ENCODE measurements at places on chromosomes 4 and X.

GRCh38 chr4:1595789-1596325, 88.3 kb downstream of the FAM53A start:
- no peak for DNase-seq

- no peak for DNase-seq
Measured at GRCh38 chr4:86586160-86586572, 7.9 kb upstream of the PTPN13 start.

DNA sequence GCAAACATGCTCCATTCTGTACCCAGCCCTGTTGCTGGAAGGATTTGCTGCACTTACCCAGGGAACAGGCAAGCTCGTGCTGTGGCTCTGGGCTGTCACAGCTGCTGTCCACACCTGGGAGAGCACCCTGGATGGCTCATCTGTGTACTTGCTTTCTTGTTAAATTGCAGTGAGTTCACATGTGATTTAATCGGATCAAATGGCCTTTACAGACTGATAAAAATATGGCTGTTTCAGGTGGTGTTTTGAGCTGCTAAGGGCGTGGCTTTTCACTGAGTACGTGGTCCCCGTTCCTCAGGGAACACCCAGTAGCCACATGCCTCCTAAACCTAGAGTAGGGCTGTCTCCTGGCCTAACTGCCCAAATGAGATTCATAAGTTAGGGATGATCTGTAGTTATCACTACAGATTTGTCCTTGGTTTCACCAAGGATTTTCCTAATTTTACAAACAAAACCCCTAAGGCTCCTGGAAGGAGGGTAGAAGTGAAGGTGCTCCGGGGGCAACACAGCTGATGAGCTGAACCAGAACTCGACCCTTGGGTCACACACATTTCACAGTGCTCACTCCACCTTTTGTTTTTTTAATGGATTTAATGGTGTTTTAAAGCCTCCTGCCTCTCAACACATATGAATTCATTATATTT, 13.7 kb downstream of the KLKB1 start:
- no peak for DNase-seq

DNA sequence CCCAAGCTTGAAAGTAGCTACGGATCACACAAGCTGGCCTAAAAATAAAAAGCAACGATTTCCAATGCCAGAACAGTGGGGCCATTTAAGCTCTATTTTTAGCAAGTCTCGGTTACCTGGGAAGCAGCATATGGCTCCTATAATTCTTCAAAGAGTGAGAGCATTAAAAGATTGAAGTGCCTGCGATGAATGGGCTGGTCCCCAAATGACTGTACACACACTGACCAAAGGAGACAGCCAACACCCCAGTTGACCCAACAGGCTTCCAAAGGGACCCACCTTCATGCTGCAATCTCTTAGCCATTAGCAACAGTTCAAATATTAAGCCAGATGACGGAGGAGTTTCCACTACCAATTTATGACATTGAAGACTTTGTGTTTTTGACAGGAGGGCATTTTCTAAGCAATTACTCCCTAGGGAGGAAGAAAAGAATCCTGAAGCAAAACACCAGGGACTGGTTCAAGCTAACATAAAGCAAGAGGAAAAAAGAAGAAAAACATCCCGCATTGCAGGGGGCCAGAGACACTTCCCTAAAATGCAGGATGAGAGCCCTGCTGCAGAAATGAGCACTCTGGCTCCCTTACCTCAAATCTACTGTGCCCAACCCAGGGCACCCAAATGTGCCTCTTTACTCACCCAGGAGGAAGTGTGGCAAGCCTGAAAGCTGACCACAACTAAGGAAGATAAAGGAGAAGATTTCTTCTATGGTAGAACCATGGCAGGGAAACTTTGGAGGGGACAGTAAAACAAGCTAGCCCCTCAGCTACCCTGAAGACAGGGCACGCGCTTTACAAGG, 21.6 kb downstream of the SH3KBP1 start:
- DNase-seq: no peak

DNA sequence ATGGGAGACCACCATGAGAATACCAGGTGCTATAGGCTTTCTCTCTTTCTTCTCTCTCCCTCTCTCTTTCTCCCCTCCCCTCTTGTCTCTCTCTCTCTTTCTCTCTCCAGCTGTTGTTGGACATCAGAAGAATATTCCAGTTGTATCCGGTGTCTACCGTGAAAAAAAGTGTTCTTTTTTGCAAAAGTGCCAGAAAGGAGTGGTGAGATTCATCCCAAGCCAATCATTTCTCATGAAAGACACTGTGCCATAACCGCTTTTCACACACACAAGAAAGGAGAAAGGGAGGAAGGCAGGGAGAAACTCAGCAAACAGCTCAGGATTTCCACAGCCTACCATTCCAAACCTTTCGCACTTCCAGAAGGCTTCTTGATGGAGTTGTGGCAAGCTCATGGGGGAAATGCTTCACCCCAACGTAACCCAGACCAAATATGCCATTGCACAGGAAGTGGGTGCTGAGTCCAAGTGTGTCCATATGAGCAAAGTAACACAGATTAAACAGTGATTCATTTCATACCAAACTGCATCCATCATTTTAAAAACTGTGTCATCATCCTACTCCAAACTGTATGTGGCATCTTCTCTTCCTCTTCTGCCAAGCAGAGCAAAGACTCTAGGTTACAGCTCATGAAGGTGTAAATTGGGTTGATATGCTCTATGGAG, 224.0 kb downstream of the APBB2 start:
- DNase-seq: no peak

GRCh38 chr4:108483079-108483478, 137.3 kb upstream of the RPL34 start:
- DNase-seq: peak; percentile 10

DNA sequence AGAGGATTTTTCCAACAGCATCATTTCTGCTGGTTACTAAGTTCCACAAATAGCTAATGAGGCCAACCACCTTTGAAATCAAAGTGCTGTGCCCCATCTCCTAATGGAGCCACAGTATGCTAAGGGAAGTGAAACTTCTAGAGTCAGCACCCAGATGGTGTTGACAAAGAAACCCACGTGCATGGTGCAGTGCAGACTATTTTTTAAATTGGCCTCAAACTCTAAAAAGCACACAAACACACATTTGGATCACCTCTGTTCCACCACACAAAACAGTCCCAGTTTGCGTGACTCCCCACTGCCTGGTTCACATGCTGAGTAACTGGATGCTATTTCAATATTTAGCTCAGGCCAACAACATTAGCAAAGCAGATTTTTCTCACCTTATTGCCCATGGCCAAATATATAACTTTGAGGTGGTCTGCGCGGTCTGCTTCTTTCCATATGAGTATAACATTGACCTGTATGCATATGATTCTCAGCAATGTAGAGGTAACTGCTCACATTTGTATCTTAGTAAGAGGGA, 69.9 kb downstream of the AMELX start:
- DNase-seq: no peak

DNA sequence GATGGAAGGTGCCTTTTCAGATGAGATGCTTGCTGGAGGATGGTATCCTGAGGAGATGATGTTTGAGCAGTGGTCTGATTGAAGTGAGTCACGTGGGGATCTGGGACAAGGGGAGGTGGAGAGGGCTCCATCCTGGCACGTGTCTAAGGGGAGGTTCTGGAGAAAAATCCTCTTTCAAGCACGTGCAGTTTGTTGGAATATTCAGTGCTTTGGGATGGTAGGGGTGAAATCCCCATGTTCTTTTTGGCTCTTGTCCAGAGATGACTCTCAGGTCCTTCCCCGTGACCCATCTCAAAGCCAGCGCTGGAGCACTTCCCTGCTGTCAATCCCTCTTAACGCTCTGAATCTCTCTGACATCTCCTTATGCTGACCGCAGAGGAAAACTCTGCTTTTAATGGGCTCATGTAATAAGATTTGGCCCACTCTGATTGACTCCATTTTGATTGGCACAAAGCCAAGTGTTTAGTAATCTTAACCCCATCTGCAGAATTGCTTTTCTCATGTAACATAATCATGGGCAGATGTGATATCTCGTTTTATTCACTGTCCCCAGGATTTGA, 10.8 kb upstream of the KLKB1 start:
- DNase-seq: no peak

GRCh38 chrX:10709276-10709675, 88.9 kb upstream of the MID1 start:
- DNase-seq: no peak

GRCh38 chr4:2848449-2848848, 4.8 kb downstream of the ADD1 start:
- DNase-seq: no peak

GRCh38 chrX:103101299-103102042, 8.5 kb upstream of the NXF3 start:
- no peak for DNase-seq

DNA sequence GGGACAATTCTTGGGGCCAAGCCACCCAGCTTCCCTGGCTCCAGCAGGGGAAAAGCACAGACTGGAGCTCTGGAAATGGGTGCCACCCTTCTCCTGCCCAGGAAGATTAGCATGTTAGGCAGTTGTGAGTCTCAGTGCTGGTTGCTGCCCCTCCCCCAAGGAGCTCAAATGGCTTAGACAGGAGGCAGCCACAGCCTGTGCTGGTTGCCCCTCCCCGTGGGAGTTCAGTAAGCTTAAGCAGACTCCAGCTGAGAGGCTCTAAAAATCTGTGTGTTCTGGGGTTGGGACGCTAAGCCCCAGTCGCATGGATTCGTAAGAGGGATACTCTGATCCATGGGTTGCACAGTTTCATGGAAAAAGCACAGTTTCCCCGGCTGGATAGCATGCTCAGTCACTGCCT, 92.7 kb upstream of the NDST3 start:
- DNase-seq: no peak

- no peak for DNase-seq
Measured at GRCh38 chr4:57023104-57023503, 44.4 kb downstream of the POLR2B start.

DNA sequence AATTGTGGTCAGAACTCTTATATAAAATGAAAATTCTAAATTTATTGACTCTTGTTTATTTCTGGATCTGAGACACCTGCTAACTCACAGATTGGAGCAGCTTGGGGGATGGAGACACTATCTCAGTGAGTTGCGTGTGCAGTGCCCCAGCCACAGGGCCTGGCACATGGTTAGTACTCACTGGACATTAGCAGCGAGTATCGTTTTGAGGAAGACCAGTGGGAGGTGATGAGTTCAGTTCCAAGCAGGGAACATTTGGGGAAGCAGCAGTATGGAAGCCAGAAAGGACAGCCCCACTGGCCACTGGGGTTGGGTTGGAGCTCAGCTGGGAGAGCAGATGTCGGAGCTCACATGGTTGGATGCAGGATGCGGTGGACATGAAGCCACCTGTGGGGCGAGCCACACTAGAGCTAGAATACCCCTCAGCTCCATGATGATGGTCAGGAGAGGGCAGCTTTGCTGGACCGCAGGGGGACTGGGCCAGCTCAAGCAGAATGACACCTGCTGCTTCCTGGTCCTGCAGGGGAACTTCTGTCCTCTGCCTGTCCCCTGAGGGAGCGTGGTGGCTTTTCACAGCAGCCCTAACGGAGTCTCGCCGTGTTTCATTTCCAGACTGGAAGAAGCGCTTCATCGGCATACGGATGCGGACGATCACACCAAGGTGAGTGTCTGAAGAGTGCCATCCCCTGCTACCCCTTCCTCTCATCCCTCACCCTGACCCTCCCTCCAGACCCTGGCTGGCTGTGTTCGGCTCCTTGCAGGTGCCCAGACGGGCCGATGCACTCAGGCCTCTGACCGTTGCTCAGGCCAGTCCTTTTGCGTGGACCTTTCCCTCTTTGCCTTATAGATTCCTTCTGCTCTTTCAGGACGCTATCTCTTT, 32.5 kb downstream of the HTRA3 start:
- DNase-seq: no peak

Measured in stimulated activated naive CD4-positive, alpha-beta T cell treated with Interleukin-2 at 50 U/mL for 16 hours (primary cell).